Stimulated activated memory B cell treated with anti-CD40 and anti-IgM and Interleukin-4, amounts not matched to agents 10 μg/mL and 1 μg/mL and 100 μg/mL, for 72 hours (primary cell): ENCODE measurements at places on chromosomes 11 and 22.

- peak; percentile 70 for ATAC-seq
Observed at GRCh38 chr22:30390974-30391691, 3.9 kb upstream of the RNF215 start.

DNA sequence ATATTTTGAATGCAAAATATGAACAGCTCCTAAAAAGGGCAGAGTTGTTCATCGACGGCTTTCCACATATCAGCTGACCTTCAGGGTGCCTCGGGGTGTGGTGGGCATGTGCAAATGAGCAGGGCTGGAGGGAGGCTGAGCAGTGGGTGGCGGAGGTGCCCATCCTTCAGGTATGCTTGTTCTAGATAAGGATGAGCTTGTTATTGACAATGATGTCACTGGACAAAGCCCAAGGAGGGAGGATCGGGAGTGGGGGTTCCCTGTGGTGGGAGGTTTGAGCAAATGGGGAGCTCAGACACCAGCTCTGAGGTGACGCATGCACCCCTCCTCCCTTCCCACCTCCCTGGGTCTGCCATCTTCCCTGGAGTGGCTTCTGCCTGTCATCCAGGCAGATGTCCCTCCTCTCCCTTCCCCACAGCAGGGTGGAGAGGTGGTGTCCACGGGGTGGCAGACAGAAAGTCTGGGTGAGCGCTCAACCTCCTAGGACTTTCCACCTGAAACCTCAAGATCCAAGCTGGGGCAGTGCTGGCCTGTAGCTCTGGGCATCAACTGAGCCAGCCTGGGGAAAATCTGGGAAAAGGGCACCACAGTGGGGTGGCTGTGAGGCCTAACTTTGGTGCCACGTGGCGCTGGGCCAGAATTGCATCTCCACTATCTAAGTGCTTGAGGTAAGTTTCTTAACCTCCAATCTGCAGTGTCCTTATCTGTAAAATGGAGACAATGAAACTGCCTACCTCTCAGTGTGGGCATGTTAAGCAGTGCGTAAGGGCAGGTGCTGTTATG is 106.3 kb upstream of the THY1 start:
- no peak for ATAC-seq

GRCh38 chr11:23111527-23111926 is 251.3 kb upstream of the CCDC179 start:
- no peak for ATAC-seq

DNA sequence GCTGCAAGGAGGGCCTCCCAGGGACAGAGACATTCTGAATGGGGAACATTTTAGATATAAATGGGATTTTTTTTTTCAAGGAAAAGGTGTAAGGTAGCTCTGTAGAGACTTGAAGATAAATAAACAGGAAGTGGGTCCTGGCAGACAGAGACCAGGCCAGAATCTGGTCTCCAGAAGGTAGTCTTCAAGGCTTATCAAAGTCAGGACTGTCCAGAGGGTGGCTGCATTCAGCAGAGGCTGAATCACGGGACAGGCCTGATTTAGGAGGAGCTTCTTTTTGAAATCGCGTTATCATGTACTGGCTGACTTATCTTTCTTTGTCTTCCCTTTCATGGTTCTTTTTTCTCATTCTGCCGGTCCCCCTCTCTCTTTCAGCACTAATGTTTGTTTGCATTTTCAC is 542.9 kb downstream of the NTM start:
- ATAC-seq = no peak

DNA sequence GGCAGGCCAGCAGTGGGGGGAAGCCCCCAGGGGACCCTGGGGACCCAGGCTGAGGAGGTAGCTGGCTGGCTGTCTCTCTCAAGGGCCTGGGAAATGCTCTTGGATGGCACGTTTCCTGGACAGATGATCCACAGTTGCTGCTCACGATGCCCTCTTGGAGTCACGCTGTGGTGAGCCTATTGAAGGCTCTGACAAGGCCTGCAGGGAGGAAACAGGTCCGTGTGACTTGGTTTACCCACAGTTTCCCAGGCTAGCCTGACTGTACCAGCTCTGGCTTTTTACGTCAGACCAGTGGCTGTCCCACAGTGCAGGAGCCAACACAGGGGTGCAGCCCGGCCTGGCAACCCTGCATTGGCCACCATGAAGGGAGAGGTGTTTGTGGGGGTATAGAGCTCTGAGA is 29.2 kb upstream of the PPARA start:
- ATAC-seq = no peak

- ATAC-seq = no peak
Observed at GRCh38 chr11:78946945-78947902, 372.6 kb upstream of the NARS2 start.

DNA sequence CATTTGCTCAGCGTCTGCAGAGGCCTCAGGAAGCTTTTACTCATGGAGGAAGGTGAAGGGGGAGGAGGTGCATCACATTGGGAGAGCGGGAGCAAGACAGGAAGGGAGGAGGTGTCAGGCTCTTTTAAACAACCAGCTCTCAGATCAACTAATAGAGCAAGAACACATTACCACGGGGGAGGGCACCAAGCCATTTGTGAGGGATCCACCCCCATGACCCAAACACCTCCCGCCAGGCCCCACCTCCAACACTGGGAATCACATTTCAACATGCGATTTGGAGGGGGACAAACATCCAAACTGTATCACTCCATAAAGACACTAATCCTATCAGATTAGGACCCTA is 18.9 kb upstream of the THY1 start:
- no peak for ATAC-seq

DNA sequence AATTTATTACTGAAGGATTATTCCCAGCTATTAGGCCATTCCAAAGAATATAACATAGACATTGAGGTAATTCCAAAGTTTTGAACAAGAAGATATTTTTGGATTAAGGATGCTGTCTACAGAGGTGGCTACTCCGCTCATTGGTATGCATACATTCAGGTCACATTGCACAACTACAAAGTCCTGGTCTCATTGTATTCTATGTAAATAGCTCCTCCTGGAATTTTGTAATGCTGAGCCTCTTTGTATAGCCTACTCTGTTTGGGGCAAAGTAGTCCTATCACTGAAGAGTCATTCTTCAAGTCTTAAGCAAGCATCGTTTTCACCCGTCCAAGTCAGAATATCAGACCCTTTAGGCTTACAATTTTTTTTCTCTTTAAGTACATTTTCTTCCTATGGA is 142.4 kb downstream of the KIF18A start:
- ATAC-seq = no peak

GRCh38 chr11:56808326-56808725 is 59.8 kb upstream of the OR9G4 start:
- ATAC-seq = no peak

DNA sequence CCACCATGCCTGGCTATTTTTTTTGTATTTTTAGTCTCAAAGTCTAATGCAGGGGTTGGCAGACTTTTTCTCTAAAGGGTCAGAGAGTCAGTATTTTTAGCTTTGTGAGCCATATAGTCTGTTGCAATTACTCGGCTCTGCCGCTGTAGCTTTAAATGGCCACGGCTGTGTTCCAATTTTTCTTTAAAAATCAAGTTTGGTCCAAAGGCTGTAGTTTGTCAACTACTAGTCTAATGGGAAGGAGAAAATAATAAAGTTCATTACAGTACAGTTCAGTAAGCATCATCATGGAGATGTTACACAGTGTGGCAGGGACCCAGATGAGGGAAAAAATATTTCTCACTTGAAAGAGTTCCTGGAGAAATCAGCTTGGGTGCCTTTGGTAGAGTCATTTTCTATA is 107.6 kb downstream of the CSNK2A3 start:
- no peak for ATAC-seq

GRCh38 chr22:30781271-30781875 is 86.7 kb downstream of the OSBP2 start:
- no peak for ATAC-seq

GRCh38 chr11:115916608-115917007 is 412.4 kb upstream of the CADM1 start:
- ATAC-seq = no peak

GRCh38 chr11:27138716-27139115 is 98.1 kb downstream of the BBOX1 start:
- no peak for ATAC-seq

DNA sequence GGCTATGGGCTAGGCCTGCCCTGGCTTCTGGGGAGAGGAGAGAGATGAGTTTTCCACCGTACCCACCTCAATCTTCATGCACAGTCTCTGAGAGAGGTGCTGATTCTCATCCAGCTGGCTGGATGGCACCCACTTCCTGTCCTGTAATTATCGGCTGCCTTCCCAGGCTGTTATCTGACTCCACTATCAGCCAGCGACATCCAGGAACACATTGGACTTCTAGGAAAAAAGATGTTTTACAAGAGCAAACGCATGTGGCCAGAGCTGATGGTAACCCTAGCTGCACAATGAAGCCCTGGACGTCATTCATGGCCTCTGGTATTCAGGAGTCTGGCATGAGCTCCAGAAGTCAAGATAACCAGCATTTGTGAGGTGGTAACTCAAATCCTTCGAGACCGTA is 137.4 kb downstream of the EHF start:
- no peak for ATAC-seq

DNA sequence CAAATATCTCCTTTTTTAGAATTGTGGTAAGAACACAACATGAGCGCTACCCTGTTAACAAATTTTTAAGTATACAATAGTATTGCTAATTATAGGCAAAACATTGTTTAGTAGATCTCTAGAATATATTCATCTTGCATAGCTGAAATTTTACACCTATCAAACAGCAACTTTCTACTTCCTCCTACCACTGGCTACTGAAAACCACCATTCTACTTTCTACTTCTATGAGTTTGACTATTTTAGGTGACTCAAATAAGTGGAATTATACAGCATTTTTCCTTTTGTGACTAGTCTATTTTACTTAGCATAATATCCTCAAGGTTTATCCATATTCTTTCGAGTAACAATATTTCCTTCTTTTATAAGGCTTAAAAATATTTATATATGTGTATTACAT is 128.4 kb downstream of the FAM76B start:
- no peak for ATAC-seq

DNA sequence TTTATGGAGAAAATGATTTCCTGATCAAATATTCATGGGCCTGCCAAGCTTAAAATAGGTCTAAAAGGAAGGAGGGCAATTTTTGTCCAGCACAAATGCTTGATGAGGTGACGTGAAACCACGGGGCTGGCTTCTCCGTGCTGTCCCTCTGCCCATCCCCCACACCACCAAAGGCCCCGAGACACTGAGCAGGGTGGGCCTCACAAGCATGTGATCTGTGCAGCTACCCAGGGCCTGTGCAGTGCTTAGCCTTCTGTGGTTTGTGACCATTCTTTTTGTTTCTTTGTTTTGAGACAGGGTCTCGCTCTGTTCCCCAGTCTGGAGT is 94.8 kb upstream of the RTL6 start:
- no peak for ATAC-seq

- no peak for ATAC-seq
Observed at GRCh38 chr11:95554911-95555310, 234.7 kb downstream of the FAM76B start.

DNA sequence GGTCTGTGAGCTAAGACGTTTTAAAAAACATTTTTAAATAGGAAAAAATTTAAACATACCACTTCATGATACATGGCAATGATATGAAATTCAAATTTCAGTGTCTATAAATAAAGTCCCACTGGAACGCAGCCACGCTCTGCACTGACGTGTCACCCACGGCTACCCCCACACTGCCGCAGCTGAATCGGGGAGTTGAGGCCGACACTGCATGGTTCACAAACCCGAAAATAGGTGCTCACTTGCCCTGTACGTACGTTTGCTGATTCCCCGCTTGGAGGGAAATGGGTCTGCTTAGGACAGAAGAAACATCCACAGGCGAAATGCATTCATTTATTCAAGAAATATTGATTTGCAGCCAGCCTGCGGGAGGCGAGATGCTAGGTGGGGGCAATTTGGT is 1342.3 kb downstream of the TBC1D22A start:
- no peak for ATAC-seq

GRCh38 chr11:87185228-87185627 is 147.5 kb downstream of the TMEM135 start:
- ATAC-seq = no peak

DNA sequence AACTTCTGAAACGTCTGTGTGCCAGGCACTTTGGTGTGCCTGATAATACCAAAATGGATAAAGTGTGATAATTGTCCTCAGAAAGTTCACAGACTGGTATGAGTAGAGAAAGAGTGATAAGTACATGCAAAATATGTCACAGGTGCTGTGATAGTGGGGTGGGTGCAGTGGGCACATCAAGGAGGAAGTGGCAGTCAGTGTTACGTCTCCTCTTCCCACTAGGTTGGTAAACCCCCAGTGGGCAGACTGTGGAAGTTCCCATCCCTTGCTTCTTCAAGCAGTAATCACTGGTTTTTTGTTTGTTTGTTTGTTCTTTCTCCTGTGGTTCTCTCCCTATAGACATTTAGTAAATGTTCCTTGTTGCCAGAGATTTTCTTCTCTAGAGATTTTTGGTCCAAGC is 5.4 kb downstream of the RNF121 start:
- peak; percentile 80 for ATAC-seq

- no peak for ATAC-seq
Observed at GRCh38 chr11:130849215-130849568, 67.1 kb downstream of the SNX19 start.

GRCh38 chr11:36753960-36754359 is 155.9 kb upstream of the RAG2 start:
- no peak for ATAC-seq

GRCh38 chr11:60864856-60865513 is 2.4 kb upstream of the ZP1 start:
- no peak for ATAC-seq

DNA sequence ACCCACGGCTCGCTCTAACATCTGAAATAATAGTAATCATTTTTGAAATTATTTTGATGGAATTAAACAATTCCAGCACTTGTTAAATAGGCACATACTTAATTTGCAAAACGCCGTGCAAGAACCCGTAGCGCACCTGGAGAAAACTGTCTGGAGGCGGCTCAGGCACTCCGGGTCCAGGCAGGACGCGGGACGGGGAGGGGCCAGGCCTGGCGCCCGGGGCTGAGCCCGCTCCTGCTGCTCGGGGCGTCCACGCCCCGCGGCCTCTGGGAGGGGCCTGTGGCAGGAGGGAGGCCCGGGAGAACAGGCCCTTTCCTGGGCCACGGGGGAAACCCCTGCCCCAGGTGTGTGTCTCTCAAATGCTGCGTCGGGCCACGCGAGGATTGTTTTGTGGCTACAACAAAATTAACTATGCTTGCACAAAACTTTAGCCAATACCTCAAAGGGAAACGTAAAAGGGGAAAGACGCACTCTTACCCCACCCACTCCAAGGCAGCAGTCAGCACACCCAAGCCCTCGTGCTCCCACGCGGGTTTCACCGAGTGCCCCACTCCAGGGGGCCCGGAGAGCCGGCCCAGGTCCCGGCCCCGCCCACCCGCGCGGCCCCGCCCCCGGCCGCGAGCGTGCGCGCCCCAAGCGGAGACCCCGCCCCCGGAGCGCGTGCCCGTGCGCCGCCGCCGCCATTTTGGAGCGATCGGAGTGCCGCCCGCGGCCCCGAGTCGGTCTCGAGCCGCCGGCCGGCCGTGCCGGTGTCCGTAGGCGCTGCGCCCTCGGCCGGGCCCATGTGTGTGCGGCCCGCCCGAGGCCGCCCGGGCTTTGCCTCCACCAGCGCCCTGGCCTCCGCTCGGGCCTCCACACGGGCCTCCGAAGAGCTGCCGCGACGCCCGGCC is at the start of gene PPP6R2:
Gene PPP6R2 (plus strand): TSS at position 677 of the 890 bp plus-strand sequence. CDS start 50,582 bp downstream, outside the sequence.
- ATAC-seq = peak; percentile 92
